ENCODE measurements at places on chromosomes 2 and 18.
A peak's percentile ranks its signal among the peaks of the same experiment; 100 is the strongest.

DNA sequence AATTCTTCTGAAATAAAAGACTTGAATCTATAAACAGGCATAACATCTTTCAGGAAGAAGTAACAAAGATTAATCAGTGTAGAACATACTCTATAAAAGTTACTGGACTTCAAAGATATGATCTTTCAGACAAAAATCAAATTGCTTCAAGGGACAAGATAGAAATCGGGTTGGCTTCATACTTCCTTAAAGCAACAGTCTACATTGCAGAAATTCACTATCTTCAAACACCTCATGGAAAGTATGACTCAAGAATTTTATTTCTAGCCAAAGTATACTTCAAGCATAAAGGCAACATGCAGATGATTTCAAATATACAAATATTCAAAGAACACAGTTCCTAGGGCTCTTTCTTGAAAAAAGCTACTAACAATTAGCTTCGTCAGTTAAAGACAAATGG is 240.7 kb downstream of the SRBD1 start:
- peak; percentile 51 for DNase-seq

DNA sequence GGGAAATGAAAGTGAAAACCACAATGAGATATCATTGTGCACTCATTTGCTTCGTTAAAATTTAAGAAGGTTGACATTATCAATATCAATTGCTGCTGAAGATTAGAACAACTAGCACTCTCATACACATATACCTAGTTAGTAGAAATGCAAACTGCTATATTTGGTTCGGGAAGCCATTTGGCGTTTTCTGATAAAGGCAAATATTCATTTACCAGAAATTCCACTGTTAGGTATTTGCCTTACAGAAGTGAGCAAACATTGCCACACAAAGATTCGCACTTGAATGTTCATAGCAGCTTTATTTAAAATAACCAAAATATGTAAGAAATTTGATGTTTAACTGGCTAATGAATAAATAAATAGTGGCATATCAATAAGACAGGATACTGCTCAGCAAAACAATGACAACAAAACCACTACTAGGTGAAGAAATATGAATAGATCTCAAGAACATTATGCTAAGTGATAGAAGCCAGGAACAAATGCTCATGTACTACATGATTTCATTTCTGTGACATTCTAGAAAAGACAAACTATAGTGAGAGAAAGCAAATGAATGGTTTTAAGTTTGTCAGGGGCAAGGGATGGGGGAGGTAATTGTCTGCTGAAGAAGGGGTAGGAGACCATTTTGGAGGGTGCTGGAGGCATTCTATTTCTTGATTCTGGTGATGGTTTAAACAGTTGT is 387.8 kb downstream of the PTH2R start:
- no peak for DNase-seq

DNA sequence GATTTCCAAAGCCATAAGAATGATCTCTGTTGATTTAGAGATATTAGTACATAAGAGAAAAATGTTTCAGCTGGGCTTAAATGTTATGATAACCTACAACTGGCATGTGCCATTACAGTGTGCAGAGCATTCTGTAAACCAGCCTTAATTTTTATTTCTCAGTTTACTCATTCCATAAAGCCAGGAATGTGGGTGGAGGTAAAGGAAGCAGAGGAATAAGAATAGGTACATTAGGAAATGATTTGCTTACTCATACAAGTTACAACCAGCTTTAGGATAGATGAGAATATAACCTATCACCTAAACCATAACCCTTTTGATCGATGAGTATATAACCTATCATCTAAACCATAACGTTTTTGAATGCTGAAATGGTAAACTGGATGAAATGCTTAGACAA is 1394.7 kb upstream of the ACVR2A start:
- no peak for DNase-seq

- DNase-seq = peak; percentile 17
These were observed 83.2 kb upstream of the SPATS2L start for GRCh38 chr2:200223205-200223784.

DNA sequence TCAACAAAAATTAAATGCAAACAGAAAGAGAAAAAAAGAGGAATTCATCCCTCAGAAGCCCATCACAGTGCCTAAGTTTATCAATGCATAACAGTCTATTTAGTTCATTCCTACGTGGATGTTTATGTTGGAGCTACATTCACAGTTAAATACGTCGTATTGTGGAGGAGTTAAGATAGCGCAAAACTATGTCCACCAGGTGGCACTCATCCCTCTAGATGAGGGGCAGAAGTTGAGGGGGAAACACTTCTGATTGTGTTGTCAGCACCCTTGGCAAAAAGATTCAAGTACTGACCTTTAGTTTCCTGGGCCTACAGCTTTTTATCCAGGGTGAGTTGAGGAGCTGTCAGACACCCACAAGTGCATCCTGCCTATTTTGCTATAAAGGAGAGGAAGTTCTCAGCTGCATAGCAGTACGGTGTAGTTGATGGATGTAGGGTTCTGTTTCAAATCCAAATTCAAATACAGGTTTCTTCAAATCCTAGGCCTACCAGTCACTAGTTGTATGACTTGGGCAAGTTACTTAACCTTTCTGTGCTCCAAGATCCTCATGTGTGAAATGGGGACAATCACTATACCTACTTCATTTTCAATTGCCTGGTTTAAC is 26.8 kb upstream of the MYO1B start:
- DNase-seq = peak; percentile 81

DNA sequence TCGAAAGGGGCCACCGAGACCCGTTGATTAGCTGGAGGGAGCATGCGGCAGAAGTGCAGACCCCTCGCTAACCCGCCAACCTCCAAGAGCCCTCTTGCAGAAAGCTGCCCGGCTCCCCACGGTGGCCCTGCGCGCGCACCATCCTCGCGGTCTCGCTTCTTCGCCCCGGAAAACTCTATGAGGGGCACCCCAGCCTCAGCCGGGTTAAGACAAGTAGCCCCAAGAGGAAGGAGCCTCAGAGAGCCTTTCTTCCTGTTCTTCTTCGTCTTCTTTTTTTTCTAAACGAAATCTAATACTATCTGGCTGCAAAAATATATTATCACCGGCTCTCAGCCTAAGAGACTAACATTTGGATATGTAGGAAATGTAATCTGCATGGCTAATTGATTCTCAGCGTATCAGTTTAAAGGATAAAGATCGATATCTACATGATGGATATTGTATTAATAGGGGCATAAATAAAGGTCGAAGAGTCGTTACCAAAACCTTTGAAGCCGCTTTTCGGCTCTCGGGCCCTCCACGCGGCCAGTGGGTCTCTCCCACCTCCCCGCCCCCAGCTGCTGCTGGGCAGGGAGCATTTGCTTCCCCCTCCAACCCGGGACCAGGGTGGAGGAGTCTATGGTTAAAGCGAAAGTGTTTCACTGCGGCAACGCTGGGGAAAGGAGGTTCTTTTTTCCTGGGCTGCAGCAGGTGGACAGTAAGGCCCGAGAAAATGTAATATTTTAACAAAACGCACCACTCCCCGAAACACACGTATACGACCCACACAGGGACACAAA is 6.1 kb upstream of the PAX3 start:
- no peak for DNase-seq

GRCh38 chr2:174781996-174782395 is 17.7 kb upstream of the CHRNA1 start:
- no peak for DNase-seq
